ENCODE measurements at places on chromosomes 5 and 9.

DNA sequence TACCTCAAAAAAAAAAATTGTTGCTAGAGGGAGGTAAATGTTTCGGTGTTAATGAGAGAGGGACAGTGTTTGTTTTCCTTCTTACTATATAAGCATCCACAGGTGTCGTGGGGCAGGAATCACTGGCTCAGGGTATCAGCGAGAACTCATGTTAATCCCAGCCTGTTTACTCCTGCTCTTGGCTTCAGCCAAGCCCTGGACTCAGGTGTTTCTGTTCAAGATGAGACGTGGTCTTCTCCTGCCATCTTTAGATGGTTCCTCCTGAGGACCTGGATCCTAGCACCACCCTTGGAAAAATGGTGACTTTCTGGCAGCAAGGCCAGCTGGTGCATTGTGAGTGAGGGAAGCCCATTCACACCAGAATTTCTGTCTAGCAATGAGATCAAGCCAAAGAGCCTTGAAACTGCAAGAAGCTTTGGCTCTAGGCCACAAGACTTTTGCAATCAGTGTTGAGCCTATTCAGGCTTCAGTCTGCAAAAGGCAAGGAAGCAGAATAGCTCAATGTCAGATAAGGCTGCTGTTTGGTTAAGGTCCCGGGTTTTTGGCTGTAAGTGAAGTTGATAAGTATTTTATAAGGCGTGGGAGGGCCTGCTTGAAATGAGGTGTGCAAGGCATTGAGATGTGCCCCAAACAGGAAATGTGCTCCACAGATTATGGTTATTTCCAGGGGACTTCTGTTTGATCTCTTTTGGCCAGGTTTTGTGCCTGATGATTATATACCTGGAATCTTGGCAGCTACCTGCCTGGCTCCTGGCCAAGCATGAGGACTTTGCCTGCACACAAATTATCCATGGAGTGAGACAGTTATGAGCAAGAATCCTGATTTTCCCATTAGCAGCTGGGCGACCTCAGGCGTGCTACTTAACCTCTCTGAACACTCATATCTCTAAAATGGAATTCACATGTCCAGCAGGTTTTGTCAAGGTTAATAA, 99.8 kb downstream of the TENT4A start:
- DNase-seq = no peak

DNA sequence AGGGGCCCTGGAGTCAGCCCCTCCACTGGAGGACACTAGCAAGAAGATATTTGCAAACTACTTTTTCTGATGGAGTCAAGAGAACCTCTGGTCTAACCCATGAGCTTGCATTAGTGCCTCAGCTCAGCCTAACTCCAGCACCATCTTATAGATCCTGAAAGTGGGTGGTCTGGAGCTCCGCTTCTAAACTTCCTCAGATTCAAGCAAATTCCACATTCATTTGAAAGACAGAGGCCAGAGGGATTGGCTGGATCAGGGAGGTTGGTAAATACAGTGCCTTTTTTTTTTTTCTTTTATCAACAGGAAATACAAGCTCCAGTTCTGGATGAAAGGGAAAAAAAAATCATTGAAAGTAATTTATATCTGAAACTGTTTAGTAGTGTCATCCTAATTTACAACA, 99.9 kb downstream of the ENC1 start:
- DNase-seq = no peak

DNA sequence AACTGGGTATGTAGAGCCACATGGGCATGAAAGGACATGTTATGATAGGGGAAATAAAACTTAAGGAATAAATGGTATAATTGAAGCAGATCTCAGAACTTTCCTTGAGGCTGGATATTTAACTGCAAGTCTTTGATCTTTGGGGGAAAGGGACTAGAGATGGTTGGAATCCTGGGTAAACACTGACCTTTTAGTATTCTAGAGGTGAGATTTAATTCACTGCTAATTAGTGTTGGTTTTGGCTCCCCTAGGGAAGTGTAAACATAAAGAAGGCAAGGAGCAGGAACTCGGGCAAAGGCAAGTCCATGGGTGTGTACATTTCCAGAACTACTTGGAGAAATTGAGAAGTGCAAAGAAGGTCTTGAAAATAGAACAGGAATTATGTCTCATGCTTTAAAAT, 16.6 kb downstream of the NIM1K start:
- DNase-seq = no peak

DNA sequence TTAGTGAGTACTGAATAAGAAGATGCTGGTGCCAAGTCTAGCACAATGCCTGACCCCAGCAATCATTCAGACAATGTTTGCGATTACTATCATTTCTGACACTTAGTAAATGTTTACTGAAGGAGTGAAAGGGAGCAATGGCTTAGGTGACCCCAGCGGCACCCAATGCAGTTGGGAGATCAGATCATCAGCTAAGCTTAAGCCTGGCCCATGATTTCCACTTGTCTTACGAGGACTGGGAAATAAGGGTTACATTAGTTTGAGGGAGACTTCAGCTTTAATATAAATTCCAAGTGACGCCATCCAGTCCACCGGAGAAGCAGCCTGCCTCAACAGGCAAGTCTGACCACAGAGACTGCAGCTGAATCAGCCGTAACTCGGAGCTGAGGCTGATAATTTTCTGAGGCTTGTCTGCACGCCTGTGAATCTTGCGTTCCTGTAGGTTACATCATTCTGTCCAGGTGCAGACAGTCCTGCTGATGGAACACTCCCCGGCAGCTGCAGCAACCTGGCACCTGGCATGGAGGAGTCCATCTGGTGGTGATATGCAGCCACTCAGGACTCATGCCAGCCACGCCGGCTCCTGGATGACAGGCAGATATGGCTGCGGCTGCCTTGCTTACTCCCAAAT, 34.9 kb upstream of the FGF1 start:
- no peak for DNase-seq

- DNase-seq = no peak
Observed at GRCh38 chr9:27566118-27566517, 7.2 kb downstream of the C9orf72 start.

- DNase-seq = peak; percentile 62
Observed at GRCh38 chr9:38160613-38161215, 91.7 kb upstream of the SHB start.

- no peak for DNase-seq
Observed at GRCh38 chr9:75414371-75415160, 326.3 kb downstream of the OSTF1 start.

DNA sequence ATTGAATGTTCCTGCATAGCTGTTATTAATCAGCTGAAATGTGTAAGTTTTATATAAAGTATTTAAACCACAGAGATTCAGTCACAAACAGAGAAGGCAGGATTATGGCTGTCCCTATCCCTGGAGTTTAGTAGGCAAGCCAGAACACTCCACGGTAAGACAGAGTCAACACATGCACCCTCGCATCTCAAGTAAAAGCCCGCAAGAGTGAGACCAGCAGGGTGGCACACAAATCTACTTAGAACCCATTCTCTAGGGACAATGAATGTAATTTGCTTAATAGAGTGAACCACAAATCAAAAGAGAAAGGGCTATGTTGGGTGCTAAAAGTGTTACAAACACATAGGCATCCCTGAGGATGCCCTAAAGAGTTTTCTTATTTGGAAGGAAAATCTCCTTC, 35.1 kb downstream of the LPAR1 start:
- DNase-seq = no peak

GRCh38 chr9:106104887-106105286, 410.5 kb downstream of the TMEM38B start:
- no peak for DNase-seq

- no peak for DNase-seq
Observed at GRCh38 chr5:111017731-111018130, 53.8 kb upstream of the TSLP start.

- no peak for DNase-seq
Observed at GRCh38 chr5:136814619-136815378, 449.5 kb upstream of the TRPC7 start.

- no peak for DNase-seq
Observed at GRCh38 chr5:71743155-71743554, 24.1 kb downstream of the CARTPT start.

GRCh38 chr9:125906144-125906543, 159.0 kb downstream of the PBX3 start:
- no peak for DNase-seq

- no peak for DNase-seq
Observed at GRCh38 chr9:121996783-121997182, 96.3 kb downstream of the TTLL11 start.

GRCh38 chr5:159161361-159162214, 47.8 kb downstream of the RNF145 start:
- peak; percentile 28 for DNase-seq

GRCh38 chr5:87327998-87328397, 60.3 kb downstream of the RASA1 start:
- no peak for DNase-seq

DNA sequence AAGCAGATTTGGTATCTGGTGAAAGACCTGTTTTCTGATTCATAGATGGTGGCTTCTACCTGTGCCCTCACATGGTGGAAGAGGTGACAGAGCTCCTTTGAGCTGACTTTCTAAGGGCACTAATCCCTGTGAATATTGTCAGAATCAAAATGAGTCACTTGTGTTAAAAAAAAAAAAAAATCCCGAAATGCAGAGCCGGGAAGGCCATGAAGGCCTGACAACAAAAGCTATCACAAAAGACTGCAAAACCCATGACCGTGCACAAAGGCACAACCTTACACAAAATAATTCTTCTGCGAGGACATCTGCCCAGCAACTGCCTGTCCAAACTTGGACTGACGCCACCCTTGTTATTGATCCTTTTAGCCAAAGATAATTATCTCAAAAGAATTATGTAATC, 19.6 kb upstream of the UBTD2 start:
- no peak for DNase-seq

GRCh38 chr5:151154931-151155774, 2.4 kb downstream of the ANXA6 start:
- peak; percentile 76 for DNase-seq

- DNase-seq = no peak
Observed at GRCh38 chr5:121378559-121379359, 472.9 kb upstream of the FTMT start.

DNA sequence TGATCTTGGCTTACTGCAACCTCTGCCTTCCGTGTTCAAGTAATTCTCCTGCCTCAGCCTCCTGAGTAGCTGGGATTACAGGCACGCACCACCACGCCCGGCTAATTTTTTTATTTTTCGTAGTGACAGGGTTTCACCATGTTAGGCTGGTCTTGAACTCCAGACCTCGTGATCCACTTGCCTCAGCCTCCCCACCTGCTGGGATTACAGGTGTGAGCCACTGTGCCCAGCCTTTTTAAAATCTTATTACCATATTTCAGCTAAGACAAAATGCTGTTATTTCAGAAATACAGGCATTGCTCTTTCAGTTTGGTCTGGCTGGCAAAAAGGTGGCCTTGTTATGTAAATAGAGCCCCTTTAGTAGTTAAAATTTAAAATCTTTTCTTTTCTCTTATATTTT, 46.9 kb upstream of the GLDC start:
- DNase-seq = no peak

- no peak for DNase-seq
Observed at GRCh38 chr9:34114436-34114835, 12.1 kb downstream of the DCAF12 start.

DNA sequence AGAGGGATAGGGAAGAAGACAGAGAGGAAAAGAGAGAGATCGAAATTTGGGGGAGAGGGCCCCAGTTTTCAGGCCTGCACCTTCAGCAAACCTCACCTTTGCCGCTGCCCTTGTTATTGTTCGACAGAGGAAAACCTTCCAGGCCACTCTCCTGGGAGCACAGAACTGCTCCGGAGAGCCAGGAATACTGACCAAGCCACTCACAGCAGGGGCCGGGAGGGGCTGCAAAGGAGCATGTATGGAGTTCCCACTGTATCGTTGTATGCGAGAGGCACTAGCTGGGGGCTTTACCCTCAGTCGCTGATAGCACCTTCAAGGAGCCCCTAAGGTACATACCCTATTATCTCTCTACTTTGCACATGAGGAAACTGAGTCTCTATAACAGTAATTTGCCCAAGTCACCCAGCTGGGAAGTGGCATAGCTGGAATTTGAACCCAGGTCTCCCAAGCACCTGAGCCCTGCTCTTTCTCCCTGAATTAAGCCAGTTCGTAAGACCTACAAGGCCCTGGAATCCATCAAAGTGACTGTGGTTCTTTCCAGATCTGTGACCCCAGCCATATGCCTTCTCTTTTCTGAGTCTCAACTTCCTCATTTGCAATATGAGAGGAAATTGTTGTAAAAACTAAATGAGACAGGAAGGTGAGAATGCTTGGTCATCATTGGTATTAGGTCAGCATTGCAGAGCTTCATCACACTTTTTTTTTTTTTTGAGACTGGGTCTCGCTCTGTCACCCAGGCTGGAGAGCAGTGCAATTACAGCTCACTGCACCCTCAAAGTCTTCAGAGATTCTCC, 21.0 kb upstream of the FOXE1 start:
- no peak for DNase-seq

GRCh38 chr5:127934791-127935256, 148.7 kb upstream of the SLC12A2 start:
- DNase-seq = no peak

GRCh38 chr9:89405826-89406225, 87.5 kb downstream of the SECISBP2 start:
- DNase-seq = no peak

GRCh38 chr9:78112406-78112805, 80.8 kb upstream of the GNAQ start:
- DNase-seq = no peak

DNA sequence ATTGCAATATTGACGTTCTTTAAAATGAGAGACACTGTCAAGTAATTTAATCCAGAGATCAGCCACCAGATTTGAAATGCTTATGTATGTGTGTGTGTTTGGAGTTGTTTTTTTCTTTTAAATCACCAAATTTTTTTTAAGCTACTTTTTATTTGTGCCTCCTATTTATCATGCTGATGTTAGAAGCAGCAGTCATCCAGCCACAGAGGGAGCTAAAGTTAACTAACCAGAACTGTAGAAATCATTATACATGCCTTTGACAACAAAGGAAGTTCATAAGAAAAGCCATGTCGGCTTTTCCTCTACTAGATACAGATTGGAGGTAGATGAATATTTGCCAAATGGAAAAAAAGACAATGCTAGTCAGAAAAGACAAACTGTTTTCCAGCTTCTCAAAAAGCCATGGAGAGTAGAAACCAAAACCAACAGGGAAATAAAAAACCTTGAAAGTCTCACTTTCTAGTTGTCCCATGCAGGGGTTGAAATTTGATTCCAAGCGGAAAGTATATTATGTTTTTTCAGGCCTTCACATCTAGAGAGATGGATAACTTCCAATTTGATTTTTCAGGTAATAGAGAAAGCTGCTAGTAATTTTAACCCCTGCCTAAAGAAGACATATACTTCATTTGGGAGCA, 4.5 kb downstream of the PURA start:
- DNase-seq = no peak

DNA sequence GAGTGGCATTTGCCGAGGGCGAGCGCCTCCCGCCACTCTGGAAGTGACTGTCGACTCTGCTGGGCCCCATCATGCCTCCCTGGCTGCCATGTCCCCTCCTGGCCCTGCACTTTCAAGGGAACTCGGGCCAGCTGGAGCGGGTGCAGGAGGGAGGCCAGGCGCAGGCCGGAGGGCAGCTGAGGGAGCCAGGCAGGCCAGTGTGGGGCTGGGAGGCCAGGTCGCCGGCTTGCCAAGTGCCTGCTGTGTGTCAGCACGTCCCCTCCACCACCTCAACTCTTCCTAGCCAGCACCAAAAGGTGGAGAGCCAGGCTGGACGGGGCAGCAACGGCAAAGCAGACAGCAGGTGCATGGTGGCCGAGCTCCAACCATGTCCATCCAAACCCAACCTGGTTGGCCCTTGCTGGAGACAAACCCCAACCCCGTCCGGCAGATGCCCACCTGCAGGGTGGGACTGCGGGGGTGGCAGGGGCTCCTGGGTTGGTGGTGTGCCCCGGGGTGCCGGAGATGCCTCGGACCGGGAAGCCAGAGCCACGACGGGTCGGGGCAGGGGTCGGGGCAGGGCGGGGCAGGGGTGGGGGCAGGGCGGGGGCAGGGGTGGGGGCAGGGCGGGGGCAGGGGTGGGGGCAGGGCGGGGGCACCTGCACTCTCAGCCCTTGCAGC, 36.5 kb upstream of the EGFL7 start:
- DNase-seq = no peak

All from activated CD4-positive, alpha-beta T cell treated with anti-CD3 and anti-CD28 coated beads, Interleukin-2, amount 50 U/mL, for 16 hours (primary cell).